ENCODE measurements at places on chromosomes 1 and 21.

DNA sequence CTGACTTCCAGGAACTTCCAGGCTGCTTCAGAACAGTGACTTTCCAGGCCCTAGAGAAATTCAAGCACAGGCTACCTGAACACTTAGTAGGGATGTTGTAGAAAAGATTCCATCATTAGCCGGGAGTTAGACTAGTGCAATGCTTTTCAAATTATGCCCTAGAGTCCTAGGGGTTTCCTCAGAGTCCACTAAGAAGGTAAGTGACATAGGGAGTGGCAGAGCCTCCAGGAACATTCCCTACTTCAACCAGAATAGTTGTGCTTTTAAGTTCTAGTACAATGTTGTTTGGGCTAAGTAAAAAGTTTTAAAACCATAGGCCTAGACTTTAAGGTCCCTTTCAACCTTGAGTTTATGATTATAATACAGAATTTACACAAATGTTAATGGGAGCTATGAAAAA lies 9.1 kb upstream of the GOLPH3L start:
- DNase-seq = no peak

GRCh38 chr21:14308234-14308633 lies 74.7 kb downstream of the HSPA13 start:
- DNase-seq = no peak

- DNase-seq = no peak
Observed at GRCh38 chr1:51910221-51911000, 31.9 kb upstream of the NRDC start.

DNA sequence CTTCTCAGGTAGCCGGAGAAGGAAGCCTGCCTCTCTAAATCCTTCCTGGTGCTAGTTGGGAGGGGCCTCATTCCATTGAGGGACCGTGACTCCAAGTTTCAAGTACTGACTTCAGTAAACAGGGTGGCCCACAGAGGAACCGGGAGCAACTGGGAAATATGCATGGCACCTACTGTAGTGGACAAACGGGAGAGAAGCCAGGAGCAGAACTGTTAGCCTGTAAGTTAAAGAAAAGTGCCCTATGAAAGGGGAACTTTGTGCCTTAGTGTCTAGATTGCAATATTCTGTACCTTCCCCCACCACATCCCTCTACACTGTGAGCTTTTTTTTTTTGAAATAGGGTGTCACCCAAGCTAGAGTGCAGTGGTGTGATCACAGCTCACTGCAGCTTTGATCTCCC lies 33.2 kb upstream of the KANK4 start:
- no peak for DNase-seq

DNA sequence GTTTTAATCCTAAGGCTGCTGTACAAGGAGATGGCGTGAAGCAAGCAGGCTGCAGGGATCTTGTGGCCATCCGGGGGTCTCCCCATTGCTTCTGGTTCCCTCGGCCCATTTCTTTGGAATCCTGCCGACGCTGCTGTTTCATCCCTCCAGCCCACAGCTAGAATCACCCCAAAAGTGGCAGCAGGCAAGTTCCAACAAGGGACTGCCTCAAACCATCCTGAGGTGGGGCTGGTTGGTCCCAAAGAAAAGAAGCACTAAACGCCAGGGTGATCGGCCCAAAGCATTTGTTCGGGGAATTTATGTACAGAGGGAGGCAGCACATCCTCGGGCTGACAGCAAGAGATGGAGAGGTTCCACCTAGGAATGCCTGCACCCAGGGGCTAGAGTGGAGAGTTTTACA lies 4.5 kb upstream of the MIB2 start:
- no peak for DNase-seq

DNA sequence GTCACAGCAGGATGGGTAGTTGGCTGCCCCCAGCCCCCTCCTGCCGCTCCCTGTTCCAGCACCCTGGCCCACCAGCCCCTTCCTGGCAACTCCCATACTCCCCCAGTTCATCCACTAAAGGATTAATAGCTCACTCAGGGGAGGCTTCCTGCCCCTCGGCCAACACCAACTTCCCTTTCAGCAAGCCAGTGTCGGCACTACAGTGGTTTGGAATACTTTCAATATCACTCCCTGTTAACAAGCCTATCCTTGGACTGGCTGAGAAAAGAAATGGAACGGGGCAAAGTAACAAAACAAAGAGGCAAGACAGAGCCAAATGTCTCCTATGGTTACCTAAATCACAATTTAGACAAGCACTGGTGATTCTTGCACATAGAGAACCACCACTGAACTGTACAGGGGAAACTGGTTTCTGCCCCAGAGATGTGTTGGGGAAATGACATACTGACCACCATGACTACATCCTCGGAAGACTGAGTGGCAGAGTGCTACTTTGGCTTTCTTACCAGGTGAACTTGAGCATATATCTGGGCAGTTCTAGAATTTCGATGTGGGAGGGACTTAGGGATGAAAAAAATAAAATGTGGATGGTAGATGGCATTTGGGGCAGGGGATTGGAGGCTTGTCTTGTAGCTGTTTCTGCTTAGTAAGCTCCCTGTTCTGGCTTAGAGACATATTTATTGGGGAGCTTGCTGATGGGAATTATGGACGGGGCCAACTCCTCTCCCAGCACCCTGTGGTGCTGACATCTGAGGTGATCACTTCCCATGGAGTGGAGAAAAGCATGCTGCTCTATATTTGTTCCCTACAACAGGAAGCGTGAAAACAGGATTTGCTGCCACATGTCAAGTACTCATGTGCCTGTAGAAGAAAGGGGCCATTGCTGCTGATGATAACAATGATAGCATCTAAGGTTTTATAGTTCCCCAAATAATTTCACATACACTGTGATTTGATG lies 7.1 kb upstream of the CAPN2 start:
- no peak for DNase-seq

DNA sequence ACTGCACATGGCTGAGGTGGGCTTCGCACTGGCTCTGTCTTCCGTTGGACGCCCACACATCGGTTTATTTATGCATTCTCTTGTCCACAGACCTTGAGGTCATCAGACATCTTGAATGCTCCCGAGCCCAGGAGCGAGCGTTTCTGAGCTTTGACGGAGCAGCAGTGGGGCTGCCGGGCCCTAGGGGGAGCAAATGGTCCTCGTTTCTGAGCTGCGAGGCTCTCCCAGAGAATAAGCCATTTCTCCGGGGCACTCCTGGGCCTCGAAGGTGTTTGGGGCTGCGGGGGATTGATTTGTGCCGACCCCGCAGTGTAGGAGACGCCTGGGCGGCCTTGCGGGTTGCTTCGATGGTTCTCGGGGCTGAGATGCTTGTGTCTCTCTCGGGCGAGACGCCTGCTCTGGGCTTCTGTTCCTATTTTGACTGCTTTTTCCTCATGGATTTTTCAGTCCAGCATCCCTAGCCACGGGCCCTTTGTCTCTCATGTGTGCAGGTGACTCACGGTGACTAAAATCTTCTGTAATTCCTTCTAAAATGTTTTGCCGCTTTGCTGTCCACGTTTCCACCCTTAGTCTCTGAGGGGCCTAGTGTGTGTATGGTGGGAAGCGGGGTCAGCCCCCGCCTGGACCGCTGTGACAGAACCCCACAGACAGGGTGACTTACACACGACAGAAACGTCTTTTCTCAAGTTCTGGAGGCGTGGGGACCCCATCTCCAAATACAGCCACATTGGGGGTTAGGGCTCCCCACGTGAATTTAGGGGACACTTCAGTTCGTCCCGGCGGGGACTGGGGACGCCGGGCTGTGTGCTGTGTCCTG lies 62.1 kb downstream of the FAAP20 start:
- peak; percentile 77 for DNase-seq

GRCh38 chr1:35561297-35561971 lies 3.8 kb downstream of the NCDN start:
- no peak for DNase-seq

DNA sequence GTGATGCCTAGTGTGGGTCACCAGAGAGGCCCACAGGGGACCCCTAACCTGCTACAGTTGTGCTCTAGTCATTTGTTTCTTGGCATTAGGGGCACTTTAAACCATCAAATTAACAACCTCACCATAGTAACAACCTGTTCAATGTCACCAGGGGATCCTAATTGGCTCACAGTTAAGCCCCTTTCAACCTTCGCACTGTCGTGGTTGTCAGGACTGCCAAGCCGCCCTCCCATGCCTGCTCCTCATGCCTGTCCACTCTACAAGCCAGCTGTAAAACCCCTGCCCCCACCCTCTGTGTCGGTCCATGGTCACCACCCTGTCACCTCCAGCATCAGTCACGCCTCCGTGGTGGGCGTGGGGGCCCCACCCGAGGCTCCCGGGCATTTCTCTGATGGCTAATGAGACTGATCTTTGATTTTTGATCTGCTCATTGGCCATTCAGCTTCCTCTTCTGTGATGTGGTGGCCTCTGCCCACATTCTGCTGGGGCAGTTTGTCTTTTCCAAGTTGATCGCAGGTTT lies 96.6 kb downstream of the WDR4 start:
- no peak for DNase-seq

GRCh38 chr1:227895828-227896685 lies 51.7 kb downstream of the WNT9A start:
- DNase-seq = no peak

DNA sequence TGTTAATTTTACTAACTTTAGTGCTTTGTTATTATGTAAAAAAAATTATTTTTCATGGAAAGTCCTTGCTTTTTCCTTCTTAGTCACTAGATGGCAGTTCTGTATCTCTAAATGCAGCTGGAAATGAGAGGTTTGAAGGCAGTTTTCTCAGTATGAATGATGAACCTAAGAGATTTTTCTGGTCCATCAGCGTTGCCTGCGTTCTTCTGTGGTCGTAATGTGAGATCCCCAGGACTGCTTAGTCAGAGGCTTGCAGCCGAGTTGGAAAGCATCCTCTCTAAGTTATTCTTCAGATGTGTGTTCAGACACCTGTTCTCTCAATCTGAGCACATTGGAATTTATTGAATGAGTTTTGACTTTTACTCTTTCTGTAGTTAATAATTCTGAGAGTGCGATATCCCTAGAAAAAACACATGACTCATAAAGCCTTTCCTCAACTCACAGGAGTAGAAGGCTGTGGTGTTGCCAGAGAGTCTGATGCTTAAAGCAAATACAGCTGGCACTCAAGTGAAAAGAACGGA lies 99.3 kb downstream of the FMN2 start:
- no peak for DNase-seq

DNA sequence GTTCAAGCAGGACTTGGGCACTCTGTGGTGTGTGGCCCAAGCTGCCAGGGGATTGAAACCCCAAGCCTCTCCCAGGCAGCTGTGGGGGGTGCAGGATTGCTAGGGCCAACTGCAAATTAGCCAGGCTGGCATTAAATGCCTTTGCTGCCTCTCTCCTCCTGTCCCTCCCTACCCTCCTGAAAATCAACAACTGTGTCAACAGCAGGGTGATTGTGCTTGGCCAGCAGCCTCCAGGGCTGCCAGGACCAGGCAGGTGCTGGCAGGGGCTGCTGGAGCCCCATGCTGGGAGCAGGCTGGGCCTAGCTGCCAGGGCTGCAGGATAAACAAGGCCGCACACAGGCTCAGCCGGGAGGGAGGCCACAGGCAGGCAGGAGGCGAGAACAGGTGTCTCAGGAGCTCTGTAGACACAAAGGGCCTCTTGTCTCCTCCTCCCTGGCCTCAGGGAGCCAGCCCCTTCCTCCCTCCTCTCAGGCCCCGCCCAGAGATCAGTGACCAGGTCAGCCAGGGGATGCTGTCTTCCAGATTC lies 11.4 kb downstream of the SOX13 start:
- DNase-seq = no peak

GRCh38 chr1:221987860-221988520 lies 246.1 kb upstream of the DUSP10 start:
- DNase-seq = no peak

DNA sequence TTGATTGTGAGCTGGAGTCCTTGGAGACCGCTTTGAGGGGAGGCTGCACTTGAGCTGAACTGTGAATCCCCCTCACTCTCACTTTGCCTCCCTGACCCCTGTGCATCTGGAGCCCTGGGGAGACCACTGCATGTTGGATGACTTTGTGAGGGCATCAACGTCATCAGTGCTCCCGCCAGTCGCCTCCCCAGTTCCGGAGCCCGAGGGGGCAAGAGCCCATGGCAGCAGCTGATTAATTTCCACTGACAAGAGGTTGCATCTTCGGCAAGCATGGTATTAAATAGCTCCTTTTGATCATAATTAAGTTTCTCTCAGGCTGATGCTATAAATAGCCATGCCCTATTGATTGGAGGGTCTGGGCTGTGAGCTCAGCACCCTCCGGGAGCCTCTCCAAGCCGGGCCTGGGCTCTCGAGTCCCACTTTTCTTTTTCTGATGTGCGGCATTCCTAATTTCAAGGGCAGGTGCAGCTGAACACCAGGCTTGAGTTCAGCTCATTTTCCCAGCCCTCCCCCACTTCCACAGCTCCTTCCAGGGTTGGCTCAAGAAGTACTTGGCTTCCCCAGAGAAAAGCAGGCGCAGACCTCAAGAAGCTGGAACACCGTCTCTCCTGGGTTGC lies 33.2 kb downstream of the KCND3 start:
- no peak for DNase-seq

- no peak for DNase-seq
Observed at GRCh38 chr1:13701271-13701640, 1.3 kb downstream of the PRDM2 start.

GRCh38 chr1:36268981-36269380 lies 37.2 kb upstream of the SH3D21 start:
- no peak for DNase-seq

- DNase-seq = no peak
Observed at GRCh38 chr1:180911640-180912191, 981 bp upstream of the KIAA1614 start.

DNA sequence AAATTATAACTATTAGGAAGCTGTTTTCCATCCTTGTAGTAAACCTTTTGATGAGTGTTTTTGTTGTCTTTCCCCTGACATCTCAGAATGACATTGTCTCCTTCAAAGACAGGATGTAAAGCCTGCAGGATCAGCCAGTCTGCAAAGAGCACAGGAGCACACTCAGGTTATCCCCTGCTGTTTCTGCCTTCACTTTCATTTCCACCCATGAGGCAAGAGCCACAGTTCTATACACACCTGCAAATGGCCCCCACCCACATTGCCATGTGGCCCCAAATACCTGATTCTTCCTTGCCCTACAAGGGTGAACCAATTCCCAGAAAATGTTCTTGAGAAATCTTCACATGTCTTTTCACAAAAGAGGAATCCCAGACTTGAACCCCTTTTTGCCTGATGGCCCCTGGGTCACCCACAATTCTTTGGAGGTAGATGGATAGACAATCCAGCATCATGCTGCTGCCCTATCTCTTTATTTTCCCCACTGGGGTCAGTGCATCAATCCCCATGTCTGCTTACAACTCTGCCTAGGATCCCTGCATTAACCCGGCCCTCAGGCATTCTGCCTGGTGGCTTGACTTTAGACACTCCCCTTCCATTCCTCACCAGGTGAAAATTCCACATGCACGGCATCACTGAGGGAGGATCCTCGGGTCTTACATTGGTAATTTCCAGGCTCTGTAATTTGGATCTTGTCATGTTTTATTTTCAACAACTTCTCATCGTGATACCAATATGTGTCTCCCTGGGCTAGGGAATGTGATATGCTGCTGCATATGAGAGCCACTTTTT lies 2.6 kb downstream of the FCRL3 start:
- no peak for DNase-seq

DNA sequence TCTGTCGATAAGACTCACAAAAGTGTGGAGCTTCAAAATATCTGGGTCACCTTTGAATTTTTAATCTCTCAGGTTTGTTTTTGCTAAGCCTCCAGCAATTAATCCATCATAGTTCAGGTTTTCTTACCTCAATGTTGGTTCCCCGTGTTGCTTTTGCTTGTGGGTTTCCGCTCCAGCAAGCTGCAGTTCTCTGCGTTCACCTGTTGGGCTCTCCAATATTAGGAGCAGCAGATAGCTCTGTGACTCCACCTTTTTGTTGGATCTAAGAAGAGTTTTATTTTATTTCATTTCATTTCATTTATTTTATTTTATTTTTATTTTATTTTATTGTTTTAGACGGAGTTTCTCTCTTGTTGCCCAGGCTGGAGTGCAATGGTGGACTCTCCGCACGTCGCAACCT lies 335.5 kb downstream of the COL11A1 start:
- no peak for DNase-seq
